ENCODE measurements at places on chromosomes 16 and 17. TPM values are rescaled to one million over a fixed set of nuclear protein-coding genes. Genes with fewer than 3 reads are reported as not detected.

DNA sequence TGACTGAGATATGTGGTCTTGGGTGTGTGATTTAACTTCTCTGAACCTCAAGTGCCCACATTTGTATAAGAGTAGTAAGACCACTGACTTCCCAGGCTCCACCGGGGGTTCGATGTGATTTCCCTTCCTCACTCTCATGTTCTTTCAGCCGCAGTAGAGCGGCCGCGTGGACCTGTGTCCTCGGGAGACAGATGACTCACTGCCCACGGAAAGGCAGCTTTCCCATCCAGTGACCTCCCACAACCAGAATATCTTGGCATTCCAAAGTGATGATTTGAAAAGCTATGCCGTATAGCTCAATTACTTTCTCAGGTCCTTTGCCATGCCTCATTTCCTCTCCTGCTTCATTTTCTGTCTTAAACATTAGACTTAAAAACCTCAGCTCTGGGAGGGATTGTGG, 73.6 kb downstream of the IL21R start:
- no peaks in the 10 kb centered on the region for H3K27me3 ChIP-seq
- no peak for DNase-seq
- H3K4me3 ChIP-seq = no peak overlapping the region

- no peak for DNase-seq
- H3K27me3 ChIP-seq = no peaks in the 10 kb centered on the region
- H3K27ac ChIP-seq = no peak overlapping the region
- no peaks in the 10 kb centered on the region for H3K36me3 ChIP-seq
- H3K4me3 ChIP-seq = no peak overlapping the region
- H3K4me1 ChIP-seq = no peaks in the 10 kb centered on the region
Observed at GRCh38 chr16:58366247-58367031, 25.8 kb upstream of the GINS3 start.

- no peak overlapping the region for H3K4me3 ChIP-seq
- H3K36me3 ChIP-seq = no peaks in the 10 kb centered on the region
- H3K27me3 ChIP-seq = no peaks in the 10 kb centered on the region
Observed at GRCh38 chr17:62782730-62783270, 25.3 kb downstream of the MARCHF10 start.

- no peak overlapping the region for H3K27ac ChIP-seq
- DNase-seq = no peak
- H3K36me3 ChIP-seq = no peaks in the 10 kb centered on the region
- H3K4me3 ChIP-seq = no peak overlapping the region
- no peaks in the 10 kb centered on the region for H3K27me3 ChIP-seq
- no peaks in the 10 kb centered on the region for H3K4me1 ChIP-seq
Observed at GRCh38 chr17:65198653-65199382, 61.6 kb downstream of the RGS9 start.

- H3K4me3 ChIP-seq = peak overlapping the region; percentile 94
- no peak for DNase-seq
- no peaks in the 10 kb centered on the region for H3K27me3 ChIP-seq
- no peaks in the 10 kb centered on the region for H3K36me3 ChIP-seq
- H3K27ac ChIP-seq = peak overlapping the region; percentile 76
- H3K4me1 ChIP-seq = peaks cover 19% of the 10 kb centered on the region
Observed at GRCh38 chr16:53053967-53054669, 673 bp upstream of the CHD9 start.

- no peak overlapping the region for H3K4me3 ChIP-seq
- H3K27ac ChIP-seq = no peak overlapping the region
- no peaks in the 10 kb centered on the region for H3K4me1 ChIP-seq
- H3K27me3 ChIP-seq = no peaks in the 10 kb centered on the region
- no peaks in the 10 kb centered on the region for H3K36me3 ChIP-seq
- no peak for DNase-seq
Observed at GRCh38 chr17:77231076-77231871, 90.5 kb downstream of the SEC14L1 start.

DNA sequence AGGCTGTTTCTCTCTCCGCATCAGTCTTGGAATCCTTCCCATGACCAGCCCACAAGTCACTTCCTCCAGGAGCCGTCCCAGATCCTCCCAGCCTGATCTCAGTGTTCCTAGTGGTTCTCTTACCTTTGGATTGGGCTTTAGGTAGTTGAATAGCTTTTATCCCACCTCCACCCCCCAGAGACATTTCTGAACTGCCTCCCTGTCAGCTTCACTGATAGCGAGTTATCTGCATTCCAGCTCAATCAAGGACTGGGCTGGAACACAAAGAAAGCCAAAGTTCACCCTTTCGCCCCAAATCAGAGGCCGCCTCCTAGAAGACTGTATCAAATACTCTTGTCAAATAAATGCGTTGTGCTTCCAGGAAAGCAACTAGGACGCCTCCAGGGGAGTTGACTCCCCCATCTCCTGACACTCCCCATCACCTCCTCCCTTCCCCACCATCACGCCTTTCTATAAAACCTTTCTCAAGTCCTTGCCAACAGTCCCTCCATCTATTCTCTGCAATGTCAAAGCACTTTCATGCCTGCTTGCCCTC, 72.7 kb downstream of the TMEM132E start:
- no peaks in the 10 kb centered on the region for H3K36me3 ChIP-seq
- H3K4me1 ChIP-seq = no peaks in the 10 kb centered on the region
- peaks cover 3% of the 10 kb centered on the region for H3K27me3 ChIP-seq

- H3K4me3 ChIP-seq = no peak overlapping the region
- no peaks in the 10 kb centered on the region for H3K4me1 ChIP-seq
- H3K27me3 ChIP-seq = no peaks in the 10 kb centered on the region
- no peaks in the 10 kb centered on the region for H3K36me3 ChIP-seq
Observed at GRCh38 chr17:67323445-67323844, 42.9 kb downstream of the PSMD12 start.

DNA sequence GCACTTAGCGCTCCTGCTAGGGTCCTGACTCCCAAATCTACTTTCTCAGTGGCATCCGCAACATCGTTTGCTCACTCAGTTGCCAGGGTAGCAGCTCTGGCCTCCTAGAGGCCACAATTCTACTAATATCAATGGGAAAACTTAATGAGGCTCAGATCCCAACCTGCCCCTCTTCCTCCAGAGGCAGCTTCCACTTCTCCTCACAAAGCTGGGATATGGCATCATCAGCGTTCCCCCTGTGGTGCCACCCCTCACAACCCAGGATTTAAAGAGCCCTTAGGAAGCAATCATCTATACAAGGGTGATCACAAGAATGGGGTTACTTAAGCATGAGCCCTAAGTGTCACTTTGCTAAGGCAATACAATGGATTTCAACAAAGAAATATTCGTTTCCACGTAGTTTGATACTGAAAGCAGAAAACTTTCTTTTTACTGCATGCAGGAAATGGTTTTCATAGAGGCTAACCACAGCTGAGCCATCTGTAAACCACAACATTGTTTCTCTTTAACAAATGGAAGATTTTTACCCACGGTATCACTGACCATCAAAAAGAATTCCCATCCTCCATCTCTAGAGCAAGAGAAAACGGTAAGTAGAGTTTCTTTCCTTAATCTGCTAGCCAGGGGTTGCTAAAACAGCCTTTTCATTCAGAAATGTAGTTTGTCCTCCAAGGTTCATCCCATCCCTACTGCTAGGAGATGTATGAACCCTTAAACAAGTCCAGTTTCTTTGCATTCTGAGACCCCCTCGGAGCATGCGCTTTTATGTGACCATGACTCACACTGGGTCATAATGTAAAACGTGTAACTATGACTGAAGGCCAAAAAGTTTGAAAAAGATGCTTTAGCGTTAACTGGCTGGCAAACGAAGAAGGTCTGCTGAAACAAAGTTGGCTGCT, 68.3 kb upstream of the BCAR1 start:
- H3K4me3 ChIP-seq = peak overlapping the region; percentile 21
- no peaks in the 10 kb centered on the region for H3K36me3 ChIP-seq
- no peak for DNase-seq
- H3K27me3 ChIP-seq = no peaks in the 10 kb centered on the region
- H3K27ac ChIP-seq = no peak overlapping the region

- H3K27ac ChIP-seq = no peak overlapping the region
- no peaks in the 10 kb centered on the region for H3K36me3 ChIP-seq
- H3K4me3 ChIP-seq = no peak overlapping the region
- no peak for DNase-seq
- no peaks in the 10 kb centered on the region for H3K27me3 ChIP-seq
- H3K4me1 ChIP-seq = peaks cover 69% of the 10 kb centered on the region
Observed at GRCh38 chr16:85308611-85309540, 196.6 kb upstream of the CIBAR2 start.

DNA sequence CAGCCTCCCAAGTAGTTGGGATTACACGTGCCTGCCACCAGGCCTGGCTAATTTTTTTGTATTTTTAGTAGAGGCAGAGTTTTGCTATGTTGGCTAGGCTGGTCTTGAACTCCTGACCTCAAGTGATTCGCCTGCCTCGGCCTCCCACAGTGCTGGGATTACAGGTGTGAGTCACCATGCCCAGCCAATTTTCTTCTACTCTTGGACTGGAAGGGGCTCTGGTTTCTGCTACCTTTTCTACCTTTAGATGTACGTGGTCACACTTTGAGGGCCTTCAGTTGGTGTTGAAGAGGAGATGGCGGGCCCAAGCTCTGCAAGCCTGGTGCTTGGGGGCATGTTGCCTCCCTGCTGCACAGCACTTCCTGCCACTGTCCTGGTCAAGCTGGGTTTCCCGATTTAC, 173.6 kb downstream of the PRKCA start:
- peaks cover 11% of the 10 kb centered on the region for H3K4me1 ChIP-seq
- DNase-seq = no peak
- no peak overlapping the region for H3K27ac ChIP-seq
- H3K27me3 ChIP-seq = no peaks in the 10 kb centered on the region

GRCh38 chr16:85637061-85637807, 24.1 kb downstream of the GSE1 start:
- no peak for DNase-seq
- no peaks in the 10 kb centered on the region for H3K27me3 ChIP-seq
- no peak overlapping the region for H3K4me3 ChIP-seq
- H3K4me1 ChIP-seq = no peaks in the 10 kb centered on the region

DNA sequence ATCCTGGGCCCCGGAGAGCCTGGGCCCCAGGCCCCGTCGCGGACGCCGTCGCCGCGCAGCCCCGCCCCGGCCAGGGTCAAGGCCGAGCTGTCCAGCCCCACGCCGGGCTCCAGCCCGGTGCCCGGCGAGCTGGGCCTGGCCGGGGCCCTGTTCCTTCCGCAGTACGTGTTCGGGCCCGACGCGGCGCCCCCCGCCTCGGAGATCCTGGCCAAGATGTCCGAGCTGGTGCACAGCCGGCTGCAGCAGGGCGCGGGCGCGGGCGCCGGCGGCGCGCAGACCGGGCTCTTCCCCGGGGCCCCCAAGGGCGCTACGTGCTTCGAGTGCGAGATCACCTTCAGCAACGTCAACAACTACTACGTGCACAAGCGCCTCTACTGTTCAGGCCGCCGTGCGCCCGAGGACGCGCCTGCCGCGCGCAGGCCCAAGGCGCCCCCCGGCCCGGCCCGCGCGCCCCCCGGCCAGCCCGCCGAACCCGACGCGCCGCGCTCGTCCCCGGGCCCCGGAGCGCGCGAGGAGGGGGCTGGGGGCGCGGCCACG, 36.8 kb upstream of the ZC3H18 start:
- H3K4me1 ChIP-seq = peaks cover 8% of the 10 kb centered on the region
- no peak overlapping the region for H3K27ac ChIP-seq
- DNase-seq = no peak
- no peaks in the 10 kb centered on the region for H3K27me3 ChIP-seq
- H3K4me3 ChIP-seq = no peak overlapping the region
- H3K36me3 ChIP-seq = no peaks in the 10 kb centered on the region

DNA sequence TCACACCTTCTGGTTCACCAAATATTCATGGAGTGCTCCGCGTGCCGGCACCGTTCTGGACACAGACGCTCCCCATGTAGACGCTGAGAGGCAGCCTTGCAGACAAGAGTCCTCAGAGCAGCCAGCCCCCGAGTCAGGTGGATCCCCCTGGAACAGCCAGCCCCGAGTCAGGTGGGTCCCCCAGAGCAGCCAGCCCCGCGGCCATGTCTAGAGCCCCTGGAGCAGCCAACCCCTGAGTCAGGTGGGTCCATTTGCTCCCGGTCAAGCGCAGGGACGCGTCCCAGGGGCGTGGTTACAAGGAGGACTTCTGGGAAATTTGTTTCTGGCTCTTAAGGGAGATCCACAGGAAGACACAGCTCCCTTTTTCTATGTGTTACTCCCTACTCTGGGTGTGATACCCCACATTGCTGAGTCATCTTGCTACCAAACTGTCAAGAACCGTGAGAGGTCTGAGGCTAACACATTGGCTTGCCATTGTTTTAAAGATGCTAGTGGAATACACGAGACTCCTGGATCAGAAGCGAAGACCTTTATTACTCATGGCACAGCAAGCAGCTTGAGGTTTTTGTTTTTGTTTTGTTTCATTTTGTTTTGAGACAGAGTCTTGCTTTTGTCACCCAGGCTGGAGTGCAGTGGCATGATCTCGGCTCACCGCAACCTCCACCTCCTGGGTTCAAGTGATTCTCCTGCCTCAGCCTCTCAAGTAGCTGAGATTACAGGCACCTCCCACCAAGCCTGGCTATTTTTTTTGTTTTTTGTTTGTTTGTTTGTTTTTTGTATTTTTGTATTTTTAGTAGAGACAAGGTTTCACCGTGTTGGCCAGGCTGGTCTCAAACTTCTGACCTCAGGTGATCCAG, 43.3 kb upstream of the CBFA2T3 start:
- no peaks in the 10 kb centered on the region for H3K36me3 ChIP-seq
- no peaks in the 10 kb centered on the region for H3K4me1 ChIP-seq
- DNase-seq = no peak
- H3K27me3 ChIP-seq = no peaks in the 10 kb centered on the region

DNA sequence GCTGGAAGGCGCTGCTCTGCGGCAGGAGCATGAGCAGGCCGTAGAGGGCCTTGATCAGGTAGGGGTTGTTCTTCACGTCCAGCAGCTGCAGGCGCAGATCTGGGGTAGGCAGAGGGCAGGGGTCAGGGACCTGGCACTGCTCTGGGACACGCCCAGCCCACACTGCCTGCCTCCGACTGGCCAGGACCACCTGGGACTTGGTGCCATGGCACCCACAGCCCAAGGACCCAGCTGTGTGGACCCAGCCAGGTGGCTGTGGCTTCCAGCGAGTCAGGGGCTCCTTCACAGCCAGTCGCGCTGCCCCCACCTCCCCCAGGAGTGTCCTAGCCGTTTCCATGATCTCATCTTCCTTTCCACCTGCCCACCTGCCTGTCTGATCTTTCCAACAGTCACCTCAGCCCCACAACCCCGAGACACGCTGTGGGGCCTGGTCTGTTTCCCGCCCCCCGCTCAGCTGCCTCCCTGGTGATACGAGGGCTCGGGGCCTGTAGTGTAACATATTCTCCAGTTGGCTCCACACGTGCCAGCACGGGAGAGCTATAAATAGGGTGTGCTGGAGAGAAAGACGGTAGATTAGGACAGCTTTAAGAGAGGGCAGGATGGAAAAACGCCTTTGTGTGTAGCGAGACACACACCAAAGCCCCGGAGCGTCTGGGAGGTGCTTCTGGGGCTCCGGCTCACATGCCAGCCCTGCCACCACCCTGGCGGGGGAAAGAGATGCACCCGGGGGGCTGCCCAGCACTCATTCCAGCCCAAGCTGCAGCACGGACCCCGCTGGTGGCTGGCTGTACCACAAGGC, 7.2 kb upstream of the MTSS2 start:
- no peak overlapping the region for H3K4me3 ChIP-seq
- H3K27ac ChIP-seq = no peak overlapping the region

GRCh38 chr17:72558971-72559476, 438.2 kb downstream of the SOX9 start:
- DNase-seq = no peak
- no peak overlapping the region for H3K4me3 ChIP-seq
- no peak overlapping the region for H3K27ac ChIP-seq

Gene GJC1
- not detected for polyA plus RNA-seq

Gene SMIM36
- polyA plus RNA-seq = not detected

Gene SP6
- polyA plus RNA-seq = 0.59 TPM

Gene KRT36
- polyA plus RNA-seq = not detected

Gene CHMP1A
- 72.1 TPM for polyA plus RNA-seq

Gene TMEM114
- not detected for polyA plus RNA-seq

Gene ZNF18
- 9.1 TPM for polyA plus RNA-seq

Gene FBRS
- 7.1 TPM for polyA plus RNA-seq

Gene KRT20
- not detected for polyA plus RNA-seq
